ENCODE measurements at places on chromosomes 4 and X.

DNA sequence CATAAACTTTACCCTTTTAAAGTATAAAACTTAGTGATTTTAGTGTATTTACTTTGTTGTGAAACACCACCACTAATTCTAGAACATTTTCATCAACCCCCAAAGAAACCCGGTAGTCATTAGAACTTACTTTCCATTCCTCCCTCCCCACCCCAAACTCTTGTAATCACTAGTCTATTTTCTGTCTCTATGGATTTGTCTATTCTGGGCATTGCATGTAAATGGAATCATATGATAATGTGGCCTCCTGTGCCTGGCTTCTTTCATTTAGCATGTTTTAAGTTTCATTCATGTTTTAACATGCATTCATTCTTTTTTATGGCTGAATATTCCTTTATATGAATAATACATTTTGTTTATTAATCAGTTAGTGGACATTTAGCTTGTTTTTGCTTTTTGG, 27.8 kb downstream of the BMP2K start:
- DNase-seq, result no peak

- DNase-seq, result peak; percentile 43
These were observed 100.7 kb downstream of the EFNB1 start for GRCh38 chrX:68929332-68930150.

DNA sequence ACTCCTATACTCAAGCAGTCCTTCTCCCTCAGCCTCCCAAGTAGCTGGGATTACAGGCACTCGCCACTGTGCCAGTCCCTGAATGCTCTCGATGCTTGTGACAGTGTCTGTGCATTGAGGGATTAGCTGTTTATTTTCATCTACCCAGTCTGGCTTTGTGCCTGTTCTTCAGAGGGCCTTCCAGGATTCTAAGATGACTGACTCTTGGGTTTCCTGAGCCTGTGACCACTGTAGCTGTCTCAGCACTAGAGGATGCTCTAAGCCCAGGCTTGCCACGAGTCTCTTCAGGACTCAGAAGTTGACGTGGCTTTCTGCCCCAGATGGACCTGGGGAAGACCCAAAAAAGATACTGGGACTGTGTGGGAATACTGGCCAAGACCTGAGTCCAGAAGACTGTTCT, 201.4 kb downstream of the ARHGAP10 start:
- no peak for DNase-seq

- DNase-seq, result no peak
These were observed 55.7 kb upstream of the NUDT6 start for GRCh38 chr4:122978109-122978508.

- DNase-seq, result no peak
These were observed 26.5 kb downstream of the DCHS2 start for GRCh38 chr4:154465085-154465484.

DNA sequence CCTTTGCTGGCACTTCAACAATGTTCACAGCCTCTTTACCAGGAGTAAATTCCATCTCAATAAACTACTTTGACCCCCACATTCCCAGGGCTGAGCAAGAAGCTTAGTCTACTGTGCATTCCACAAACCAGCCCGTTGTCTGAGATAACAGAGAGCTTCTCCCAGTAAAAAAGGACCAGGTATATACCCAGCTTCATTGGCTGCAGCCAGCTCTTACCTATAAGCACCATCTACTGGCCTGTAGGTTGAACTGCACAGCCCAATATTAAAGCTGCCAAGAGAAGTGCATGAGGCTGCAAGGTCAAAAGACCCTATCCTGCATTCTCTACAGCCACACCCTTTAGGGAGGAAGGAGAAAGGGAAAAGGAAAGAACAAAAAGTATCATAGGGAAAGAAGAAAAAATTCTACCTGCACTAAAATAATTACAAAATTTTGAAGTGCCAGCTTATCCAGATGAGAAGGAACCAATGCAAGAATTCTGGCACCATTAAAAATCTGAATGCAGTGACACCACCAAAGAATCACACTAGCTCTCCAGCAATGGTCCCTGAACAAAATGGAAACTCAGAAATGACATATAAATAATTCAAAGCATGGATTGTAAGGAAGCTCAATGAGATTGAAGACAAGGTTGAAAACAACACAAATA, 45.7 kb upstream of the INTU start:
- DNase-seq, result no peak

DNA sequence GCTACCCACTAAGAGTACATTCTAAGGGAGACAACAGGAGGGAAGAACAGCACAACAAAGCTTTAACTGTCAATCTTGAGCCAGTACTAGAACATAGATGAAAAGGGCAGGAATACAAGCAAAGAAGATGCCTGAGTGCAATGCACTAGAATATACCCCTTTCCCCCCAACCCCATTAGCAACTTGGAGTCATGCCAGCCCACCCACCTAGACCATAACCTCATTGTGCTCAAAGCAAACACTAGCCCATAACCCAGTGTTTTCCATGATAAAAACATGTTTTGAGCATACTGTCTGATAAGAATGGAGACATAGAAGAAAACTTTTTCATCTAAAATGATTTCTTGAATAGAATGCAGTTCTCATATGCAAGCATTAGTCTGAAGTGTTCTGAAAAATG, 183.2 kb downstream of the RAP1GDS1 start:
- no peak for DNase-seq

DNA sequence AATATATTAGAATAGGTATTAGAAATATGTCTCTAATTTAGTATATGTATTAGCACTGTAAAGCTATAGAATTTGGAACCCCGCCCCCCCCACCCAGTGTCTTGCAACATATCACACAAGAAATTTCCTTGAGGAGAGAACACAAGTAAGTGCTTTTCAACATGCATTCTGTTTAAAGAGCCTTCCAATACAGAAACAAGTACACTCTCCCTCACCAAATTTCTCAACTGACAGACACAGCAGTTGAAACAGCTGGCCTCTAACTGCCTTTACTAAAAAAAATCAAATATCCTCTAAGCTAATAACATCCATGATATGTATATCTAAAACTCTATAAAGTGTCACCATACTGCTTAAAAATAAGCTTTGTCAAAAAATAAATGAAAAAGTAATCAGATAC, 12.4 kb downstream of the CAMK2D start:
- DNase-seq, result no peak

DNA sequence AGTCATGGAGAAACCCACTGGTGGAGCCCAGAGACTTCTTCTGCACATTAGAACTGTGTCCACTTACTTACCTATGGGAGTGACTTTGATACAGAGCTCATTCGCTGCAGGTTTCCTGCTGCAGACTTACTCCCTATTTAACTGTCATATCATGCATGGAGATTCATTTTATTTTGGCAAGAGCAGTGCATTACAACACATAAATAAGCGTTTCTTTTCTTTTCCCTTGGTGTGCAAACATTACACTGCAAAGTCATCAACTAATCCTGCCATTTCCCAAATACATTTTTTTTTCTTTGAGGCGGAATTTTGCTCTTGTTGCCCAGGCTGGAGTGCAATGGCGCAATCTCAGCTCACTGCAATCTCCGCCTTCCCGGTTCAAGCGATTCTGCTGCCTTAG, 230.9 kb upstream of the SFRP2 start:
- no peak for DNase-seq

DNA sequence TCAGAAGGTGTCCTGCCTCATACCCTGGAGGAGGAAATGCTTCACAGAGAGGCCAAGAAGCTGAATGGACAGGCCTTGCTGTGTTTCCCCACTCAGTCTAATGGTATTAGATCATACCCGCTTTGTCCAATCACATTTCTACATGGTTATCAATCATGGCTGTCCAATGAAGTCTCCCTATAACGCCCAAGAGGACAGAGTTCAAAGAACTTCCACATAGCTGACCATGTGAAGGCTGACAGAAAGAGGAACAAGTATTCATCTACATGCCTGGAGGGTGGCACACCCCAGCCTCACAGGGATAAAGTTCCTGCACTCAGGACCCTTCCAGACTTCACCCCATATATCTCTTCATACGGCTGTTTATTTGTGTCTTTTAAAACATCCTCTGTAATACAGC, 123.4 kb downstream of the MANBA start:
- DNase-seq, result no peak

- no peak for DNase-seq
These were observed 684.6 kb downstream of the ARAP2 start for GRCh38 chr4:35559559-35560365.

- peak; percentile 14 for DNase-seq
These were observed 23.8 kb downstream of the SMIM20 start for GRCh38 chr4:25937801-25938200.

DNA sequence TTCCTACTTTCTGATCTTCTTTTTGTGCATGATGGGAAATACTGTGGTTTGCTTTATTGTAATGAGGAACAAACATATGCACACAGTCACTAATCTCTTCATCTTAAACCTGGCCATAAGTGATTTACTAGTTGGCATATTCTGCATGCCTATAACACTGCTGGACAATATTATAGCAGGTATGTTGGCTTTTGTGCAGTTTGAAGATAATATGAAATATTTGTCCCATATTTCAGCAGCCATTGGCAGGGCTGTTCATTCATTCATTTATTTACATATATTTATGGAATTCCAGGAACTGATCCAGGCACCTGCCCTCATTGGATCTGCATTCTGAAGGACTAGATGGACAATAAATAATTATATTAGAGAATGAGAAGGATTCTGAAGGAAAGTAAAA, 96.9 kb downstream of the NPFFR2 start:
- DNase-seq, result no peak

- DNase-seq, result no peak
These were observed 64.6 kb downstream of the ANAPC4 start for GRCh38 chr4:25441519-25442117.

GRCh38 chr4:14254252-14254651, 626.7 kb upstream of the BOD1L1 start:
- DNase-seq, result no peak

DNA sequence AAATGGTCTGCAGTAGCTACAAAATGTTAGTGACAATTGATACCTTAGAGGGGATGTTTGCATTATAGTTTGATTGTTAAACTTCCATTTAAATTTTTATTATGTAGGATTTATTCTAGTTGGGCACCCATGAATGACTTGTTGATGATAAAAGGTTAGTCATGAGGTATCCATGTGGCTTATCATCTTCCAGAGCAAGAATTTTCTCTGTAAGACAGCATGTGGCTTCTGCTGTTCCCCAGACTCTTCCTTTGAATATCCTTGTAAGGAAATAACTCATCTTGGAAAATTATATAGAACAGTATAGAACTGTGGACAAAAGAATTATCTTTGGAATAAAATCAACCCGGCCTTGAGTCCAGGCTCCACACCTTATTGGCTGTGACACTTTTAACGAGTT, 40.1 kb upstream of the KLHL8 start:
- no peak for DNase-seq

DNA sequence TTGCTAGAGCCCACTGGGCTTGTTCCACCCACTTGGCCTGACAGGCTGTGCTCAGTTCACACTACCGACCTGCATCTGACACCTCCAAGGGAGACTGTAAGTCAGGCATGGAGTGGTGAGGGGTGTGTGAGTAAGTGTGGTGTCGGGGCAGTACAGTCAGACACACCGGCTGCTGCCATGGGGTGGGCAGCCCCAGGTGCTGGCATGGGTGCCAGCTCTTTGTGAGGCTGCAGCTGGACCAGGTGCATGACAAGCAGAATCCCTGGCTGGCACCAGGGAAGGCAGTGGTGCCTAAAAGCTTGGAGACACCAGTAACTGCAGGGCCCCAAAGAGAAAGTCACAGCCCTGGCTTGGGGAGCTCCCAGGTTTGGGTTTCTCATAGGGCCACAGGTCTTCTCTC, 665.0 kb downstream of the SH3BGRL start:
- no peak for DNase-seq

DNA sequence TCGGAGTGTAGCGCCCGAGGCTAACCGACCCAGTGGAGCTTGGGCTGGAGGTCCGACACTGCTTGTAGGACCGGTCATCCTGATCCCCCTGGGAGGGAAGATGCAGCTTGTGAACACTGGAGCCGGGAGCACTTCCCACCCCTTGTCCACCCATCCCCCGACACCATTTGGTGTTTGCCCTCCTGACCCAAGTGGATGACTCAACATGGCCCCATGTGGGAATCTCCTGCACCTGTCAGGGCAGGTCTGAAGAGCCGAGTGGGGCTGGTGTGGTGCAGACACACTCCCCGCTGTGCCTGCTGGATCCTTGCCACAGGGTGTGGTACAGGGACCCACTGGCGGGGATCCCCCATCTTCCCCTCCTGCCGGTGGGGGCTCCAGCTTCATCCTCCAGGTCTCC, 90.0 kb upstream of the AFAP1 start:
- DNase-seq, result no peak

GRCh38 chr4:79211490-79211889, 114.4 kb downstream of the NAA11 start:
- no peak for DNase-seq

DNA sequence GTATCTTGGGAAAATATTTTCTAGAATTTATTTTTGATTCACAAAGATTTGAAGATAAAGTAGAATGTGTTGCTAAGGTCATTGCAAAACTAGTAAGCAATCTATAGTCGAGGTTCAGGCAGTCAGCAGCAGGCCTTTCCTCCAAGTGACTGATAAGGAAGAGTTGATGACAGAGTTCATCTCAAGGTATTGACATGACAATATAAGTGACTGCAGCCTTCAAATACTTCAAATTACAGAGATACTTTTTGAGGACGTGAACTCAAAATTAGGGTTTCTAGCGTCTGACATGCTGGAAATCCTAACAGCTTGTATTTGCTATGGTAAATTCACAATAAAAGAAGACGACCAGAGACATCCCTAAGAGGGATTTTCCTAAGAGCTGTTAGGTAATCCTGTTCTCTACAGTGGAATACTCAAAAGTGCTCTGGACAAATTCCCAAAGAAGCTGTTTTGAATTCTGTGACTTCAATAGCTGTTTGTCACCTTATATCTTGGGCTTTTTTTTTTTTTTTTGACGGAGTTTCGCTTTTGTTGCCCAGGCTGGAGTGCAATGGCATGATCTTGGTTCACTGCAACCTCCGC, 7.4 kb downstream of the ARHGAP10 start:
- no peak for DNase-seq

DNA sequence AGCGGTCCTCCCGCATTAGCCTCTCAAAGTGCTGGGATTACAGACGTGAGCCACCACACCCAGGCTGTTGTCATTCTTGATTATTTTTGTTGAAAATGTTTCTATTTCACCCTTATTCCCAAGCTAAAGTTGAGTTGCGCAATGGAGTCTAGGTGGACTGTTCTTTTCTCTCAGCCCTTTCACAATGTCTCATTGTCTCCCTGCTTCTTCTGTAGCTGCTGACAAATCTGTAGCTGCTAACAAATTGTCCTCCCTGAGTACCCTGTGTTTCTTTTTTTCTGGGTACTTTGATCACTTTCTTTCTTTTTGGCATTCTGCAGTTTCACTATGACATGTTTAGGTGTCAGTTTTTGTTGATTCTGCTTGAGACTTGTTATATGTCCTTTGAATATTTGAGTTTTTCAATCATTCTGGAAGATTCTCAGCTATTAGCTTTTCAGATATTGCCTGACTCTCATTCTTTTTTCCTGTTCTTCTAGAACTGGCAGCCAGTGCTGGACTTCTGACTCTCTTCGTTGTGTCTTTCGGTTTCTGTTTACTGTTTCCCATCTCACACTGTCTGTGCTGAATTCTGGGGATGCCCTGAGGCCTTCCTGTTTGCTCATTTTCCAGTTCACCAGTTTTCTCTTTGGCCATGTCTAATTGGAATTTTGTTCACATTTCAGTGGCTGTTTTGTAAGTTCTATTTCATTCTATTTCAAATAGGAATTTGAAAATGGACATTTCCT, 6.6 kb downstream of the ABCD1 start:
- no peak for DNase-seq

- DNase-seq, result no peak
These were observed 41.4 kb upstream of the NDST4 start for GRCh38 chr4:115154826-115155225.
